D721Med (cell line): ENCODE measurements at places on chromosomes 4 and X.

DNA sequence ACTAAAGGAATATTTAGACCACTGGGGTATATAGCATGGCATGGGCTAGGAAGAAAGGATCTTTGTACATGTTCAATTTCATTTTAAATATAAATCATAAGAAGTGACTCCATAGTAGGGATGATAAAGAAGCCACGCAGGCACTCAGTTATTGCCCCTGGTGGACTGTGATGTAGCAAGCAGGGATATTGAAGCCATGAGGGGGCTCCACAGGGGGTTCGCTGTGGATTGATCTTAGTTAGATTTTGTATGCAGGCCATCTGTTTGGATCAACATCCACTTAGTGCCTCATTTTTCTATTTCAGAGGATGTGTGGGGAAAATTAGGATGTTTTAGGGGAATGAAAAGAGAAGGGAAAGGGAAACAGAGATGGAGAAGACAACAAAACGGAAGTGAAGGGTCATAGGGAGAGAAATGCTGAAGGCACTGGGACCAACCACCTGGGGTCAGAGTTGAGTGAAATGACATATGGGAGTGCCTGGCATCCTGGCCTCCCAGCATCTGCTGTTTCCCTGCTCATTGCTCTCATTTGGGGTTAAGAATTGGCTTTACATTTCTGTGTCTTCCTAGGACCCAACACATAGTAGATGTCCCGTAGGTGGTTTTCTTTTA, 11.2 kb upstream of the FREM3 start:
- DNase-seq: no peak

DNA sequence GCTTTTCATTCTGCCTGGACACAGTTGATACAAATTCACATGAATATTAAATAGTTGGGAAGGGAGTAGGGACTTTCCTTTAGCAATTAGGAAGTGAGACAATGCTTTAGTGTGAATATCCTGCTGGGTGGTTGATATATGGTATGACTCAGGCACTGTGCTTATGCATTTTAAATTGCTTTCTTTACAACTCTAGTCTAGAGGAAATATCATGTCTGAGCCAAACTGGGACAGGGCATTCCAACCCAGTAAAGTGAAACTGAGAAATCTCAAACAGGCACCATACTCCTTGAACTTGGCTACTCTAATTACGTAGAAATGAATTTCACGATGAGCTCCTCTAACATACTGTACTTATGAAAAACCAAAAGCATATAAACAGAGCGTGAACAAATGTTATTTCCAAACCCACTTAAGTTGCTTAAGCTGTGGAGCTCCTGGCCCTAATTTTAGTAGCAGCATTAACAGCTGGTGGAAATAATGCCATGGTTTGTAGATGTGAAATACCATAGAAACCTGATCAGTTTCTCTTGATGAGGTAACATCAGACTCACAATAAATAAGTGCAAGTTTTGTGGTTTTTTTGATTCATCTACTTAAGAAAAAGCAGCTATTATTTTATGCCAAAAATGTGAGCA, 242.9 kb upstream of the GK2 start:
- DNase-seq: no peak

- DNase-seq: no peak
Observed at GRCh38 chr4:76160355-76160754, 12.2 kb upstream of the NUP54 start.

- no peak for DNase-seq
Observed at GRCh38 chr4:27058819-27059406, 198.3 kb downstream of the STIM2 start.

- no peak for DNase-seq
Observed at GRCh38 chrX:30489323-30489722, 88.2 kb downstream of the TASL start.

- DNase-seq: no peak
Observed at GRCh38 chrX:27381419-27381818, 81.7 kb downstream of the PPP4R3C start.

DNA sequence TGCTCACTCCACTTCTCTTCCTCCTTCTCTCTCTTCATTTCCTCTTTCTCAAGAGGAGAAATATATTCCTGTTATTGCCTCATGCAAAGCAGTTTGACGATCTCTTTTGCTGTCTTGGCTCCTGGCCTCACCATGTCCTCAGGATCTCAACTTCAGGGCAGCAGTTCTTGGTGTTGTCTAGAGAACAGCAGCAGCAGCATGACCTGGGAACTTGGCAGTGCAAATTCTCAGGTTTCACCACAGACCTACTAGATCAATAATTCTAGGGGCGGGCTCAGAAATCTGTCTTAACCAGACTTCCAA, 193.4 kb upstream of the EDNRA start:
- DNase-seq: no peak
